ENCODE measurements at places on chromosomes 11 and 22. TPM values are rescaled to one million over a fixed set of nuclear protein-coding genes. Genes with fewer than 3 reads are reported as not detected.
A peak's percentile ranks its signal among the peaks of the same experiment; 100 is the strongest.

DNA sequence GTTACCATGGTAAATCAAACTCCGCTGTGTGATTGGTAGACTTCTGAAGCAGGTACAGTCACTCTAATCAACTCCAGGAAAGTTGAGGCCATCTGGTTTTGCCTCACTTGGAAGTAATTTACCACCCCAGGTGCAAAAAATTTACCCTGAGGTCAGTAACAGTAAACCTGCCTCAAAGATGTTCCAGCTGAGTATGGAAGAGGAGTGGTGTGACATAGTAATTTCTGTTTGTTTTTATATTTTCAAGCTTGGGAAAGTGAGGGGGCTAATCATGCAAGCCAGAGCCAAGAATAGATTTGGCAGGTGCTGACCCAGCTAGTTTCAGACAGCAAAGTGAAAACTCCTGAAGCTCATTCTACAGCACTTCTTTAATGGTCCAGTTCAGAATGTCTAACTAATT is 691.6 kb downstream of the NTM start:
- DNase-seq = no peak

SDF2L1 gene
- total RNA-seq = 91.5 TPM

KRTAP5-11 gene
- not detected for total RNA-seq

DNA sequence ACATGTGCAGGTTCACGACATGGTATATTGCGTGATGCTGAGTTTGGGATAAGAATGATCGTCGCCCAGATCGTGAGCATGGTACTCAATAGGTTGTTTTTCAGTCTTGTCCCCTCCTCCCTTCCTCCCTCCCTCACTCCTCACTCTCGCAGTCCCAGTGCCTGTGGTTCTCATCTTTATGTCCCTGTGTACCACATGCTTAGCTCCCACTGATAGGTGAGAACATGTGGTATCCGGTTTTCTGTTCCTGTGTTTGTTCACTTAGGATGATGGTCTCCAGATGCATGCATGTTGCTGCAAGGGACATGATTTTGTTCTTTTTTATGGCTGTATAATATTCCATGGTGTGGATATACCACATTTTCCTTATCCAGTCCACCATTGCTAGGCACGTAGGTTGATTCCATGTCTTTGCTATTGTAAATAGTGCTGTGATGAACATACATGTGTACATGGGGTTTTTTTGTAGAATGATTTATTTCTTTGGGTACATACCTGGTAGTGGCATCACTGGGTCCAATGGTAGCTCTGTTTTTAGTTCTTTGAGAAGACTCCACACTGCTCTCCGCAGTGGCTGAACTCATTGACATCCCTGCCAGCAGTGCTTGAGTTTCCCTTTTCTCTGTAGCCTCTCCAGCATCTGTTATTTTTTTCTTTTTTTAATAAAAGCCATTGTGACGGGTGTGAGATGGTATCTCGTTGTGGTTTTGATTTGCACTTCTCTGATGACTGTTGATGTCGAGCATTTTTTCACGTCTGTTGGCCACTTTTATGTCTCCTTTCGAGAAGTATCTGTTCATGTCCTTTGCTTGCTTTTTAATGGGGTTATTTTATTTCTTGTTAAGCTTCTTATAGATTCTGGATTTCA is 16.4 kb downstream of the ZBED4 start:
- DNase-seq = no peak

GAL3ST3 gene
- not detected for total RNA-seq

DNA sequence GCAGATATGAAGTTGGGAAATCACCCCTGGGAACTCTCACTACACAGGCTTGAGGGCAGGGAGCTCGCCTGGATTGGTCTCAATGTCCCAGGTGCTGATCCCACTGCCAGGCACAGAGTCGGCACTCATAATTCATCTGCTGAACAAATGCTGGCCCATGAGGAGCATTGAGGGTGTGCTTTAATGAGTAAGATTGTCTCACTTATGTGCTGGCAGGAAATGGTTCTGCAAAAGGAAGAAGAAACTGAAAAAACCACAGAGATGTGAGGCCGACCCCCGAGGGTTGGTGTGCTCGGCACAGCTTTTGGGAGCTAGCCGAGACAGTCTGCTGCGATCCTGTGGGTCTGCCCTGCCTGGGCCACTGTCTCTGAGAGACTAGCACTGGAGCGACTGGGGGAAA is 9.4 kb downstream of the PLAAT2 start:
- no peak for DNase-seq

DNA sequence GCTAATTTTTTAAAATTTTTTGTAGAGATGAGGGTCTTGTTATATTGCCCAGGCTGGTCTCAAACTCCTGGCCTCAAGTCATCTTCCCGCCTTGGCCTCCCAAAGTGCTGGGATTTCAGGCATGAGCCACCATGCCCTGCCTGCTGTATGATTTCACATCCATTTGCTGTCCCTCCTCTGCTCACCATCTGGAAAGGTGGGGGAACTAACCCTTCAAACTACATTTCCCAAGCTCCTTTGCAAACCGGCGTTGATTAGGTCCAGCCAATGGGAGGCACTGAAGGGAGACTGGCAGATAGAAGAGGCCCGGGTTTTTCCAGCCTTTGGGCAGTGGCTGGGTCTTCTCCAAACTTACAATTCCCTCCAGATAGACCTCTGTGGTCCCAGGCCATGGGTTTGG is 19.3 kb downstream of the RFPL1 start:
- peak; percentile 62 for DNase-seq

CASP1 gene
- total RNA-seq = 34.4 TPM

GRCh38 chr11:31651208-31651607 is 141.6 kb downstream of the ELP4 start:
- no peak for DNase-seq

DNAJB7 gene
- total RNA-seq = not detected

DNA sequence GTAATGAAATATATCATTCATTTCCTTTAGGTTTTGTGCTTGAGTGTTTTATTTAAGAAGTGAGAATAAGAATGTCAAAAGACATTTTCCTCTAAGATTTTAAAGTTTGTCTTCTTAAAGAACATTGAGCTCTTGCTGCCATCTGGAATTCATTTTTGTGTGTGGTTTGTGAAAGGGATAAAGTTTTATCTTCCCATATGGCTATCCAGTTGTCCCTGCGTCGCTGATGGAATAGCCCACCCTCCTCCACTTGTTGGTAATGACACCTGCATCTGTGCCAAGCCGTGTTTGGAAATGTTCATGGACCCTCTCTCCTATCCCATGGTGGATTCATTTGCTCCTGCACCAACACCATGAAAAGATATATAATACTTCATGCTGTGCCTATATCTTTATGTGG is 901.5 kb downstream of the BRD1 start:
- no peak for DNase-seq

GRCh38 chr11:109956124-109956793 is 136.9 kb upstream of the ZC3H12C start:
- no peak for DNase-seq

GRCh38 chr11:134270250-134270714 is 5.9 kb upstream of the GLB1L3 start:
- peak; percentile 21 for DNase-seq

DNA sequence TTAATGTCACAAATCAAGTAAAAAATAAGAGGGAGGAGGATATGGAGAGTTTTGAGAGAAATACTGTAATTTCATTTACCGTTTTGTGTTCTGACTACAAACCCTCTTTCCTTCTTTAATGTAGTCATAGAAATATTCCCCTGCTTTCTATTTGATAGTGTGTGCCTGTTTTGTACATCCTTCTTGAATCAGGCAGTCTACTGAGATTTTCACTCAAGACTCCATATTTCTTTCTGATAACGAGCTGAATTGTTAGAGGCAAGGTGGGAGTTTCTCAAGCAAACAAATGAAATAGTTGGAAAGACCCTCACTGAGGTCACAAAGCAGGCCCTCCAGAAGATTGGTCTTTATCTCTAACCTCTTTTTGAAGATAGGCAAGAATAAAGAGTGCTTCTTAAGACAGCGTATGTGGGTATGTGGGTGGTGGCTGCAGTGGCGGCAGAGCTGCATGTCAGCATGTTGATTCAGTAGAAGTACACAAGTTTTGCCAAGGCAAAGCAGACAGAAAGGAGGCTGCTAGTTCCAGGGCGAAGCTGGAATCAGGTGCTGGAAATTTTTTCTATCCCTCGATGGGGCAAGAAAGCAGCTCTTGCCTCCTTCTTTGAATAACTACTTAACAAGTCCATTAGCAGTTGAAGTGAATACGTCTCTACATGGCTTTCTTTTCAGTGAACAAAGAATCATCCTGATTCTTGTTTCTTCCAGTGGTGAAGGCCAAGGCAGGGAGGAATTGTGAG is 164.2 kb downstream of the FAM76B start:
- no peak for DNase-seq

DNA sequence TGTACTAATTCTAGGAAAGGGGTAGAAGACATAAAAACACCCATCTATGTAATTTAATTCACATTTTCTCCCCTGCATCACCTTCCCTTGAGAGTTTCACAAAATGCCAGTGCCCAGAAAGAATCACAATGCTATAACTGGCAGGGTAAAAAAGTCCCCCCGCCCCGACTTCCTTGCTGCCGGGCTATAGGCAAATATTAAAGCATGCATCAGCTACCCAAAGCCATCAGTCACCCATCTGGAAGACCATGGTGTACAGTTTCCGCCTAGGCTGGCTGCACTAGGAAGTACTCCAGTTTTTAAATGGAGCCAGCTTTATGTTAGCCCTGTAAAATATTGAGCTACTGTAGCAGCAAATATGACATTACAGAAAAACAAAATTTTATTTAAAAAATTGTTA is 67.8 kb downstream of the ST14 start:
- DNase-seq = no peak

GRCh38 chr11:82194521-82194920 is 539.1 kb downstream of the FAM181B start:
- DNase-seq = no peak
